Dermis microvascular lymphatic vessel endothelial cell (primary cell): ENCODE measurements at places on chromosomes 11 and 22. TPM values are rescaled to one million over a fixed set of nuclear protein-coding genes. Genes with fewer than 3 reads are reported as not detected.

The ACAD8 gene
- 18.4 and 19.8 TPM in 2 replicates for total RNA-seq

The AIFM3 gene
- total RNA-seq = under 0.01 and 0.13 TPM in 2 replicates

The SYNGR1 gene
- total RNA-seq = 0.39 and 0.89 TPM in 2 replicates

The DDI1 gene
- not detected in 2 replicates for total RNA-seq

The INCENP gene
- 17.7 and 25.9 TPM in 2 replicates for total RNA-seq

The PRR5L gene
- 5.1 and 5.4 TPM in 2 replicates for total RNA-seq

The GLYATL2 gene
- under 0.01 and 0.13 TPM in 2 replicates for total RNA-seq

The A4GALT gene
- 43.8 and 70.8 TPM in 2 replicates for total RNA-seq

The OR11H1 gene
- not detected in 2 replicates for total RNA-seq

The MCM5 gene
- total RNA-seq = 44.8 and 60.5 TPM in 2 replicates
